ENCODE measurements at places on chromosomes 3 and 15.

DNA sequence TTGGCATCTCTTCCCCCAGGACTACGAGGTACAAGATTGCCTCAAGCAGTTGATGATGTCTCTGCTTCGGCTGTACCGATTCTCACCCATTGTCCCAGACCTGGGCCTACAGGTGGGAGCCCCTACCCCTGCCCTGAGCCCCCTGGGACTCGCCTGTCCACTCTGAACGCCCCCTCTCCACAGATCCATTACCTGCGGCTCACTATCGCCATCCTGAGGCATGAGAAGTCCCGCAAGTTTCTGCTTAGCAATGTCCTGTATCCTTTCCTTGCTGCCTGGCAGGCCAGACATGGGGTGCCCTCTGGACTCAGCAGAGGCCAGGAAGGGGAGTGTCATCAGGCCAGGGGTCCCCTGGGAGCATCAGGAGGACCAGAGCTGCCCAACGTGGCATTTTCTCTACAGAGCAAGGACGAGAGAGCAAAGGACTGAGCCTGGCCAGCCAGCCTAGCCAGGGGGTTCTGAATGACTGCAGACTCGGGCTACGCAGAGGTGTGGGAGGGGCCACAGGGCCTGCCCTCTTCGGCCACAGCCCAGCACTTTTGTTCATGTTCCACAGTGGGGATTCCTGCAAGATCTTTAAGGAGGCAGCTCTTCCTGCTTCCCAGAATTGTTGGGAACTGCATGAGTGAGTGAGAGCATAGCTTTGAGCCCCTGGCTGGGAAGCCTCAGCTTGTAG, 11.2 kb downstream of the RNF123 start:
- no peak for DNase-seq

DNA sequence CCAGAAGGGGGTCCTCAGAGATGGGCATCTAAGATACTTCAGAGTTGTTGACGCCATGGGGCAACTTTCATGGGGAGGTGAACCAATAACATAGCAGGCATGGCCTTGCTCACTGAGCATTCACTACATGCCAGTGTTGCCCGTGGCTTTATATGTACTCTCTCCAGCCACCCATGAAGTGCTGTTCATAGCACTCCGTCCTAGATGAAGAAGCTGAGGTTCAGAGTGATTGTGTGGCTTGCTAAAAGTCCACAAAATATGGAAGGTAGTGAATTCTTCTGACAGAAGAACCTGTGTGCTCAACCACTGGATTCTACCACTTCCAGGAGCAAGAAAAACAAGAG, 9.8 kb upstream of the SEMA4B start:
- no peak for DNase-seq

DNA sequence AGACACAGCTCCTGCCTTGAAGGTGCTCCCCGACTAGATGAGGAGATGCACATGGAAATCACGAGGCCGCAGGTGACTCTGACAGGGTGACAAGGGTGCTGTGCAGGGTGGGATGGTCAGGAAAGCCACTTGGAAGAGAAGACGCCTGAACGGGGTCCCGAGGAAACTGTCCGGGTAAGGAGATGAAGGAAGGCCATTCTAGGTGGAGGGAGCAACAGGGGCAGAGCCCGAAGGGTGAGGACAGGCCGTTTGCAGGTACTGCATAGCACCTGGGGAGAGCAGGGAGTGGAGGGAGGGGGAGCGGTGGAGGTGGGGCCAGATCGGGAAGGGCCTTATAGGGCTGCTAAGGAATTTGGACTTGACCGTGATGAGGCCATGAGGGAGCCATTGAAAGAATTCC, 105.6 kb upstream of the DLG1 start:
- no peak for DNase-seq

DNA sequence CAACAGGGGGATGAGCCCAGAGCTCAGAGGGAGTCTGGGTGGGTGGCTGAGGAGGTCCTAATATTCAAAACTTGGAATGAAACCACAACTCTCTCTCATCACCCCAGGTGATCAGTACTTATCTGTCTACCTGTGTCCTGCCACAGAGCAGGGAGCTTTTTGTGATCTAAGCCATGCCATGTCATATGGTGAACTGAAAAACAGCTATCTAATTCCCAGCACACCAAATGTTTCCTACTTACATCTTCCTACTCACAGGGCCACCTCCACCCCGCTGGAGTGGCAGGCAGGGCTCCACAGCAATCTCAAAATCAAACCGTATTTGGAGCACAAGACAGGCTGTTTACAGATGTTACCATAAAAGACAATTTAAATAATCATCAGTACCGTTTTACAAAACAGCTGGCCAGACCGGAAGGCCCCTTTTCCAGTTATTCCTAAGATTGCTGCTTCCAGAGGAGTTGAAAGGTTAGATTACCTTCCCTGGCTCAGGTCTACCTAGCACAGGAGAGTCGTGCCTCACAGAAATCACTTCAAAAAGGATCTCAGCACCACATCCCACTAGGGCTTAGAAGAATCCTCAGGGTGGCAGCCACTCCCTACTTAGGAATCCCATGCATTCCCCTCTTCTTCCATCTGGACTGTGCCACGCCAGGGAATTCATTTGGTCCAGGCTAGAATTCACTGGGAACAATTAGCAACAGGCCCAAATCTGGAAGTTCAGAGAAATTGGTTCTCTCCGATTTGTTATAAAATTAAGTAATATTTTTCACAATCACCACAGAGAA, 226.6 kb upstream of the IL12A start:
- DNase-seq = peak; percentile 22

DNA sequence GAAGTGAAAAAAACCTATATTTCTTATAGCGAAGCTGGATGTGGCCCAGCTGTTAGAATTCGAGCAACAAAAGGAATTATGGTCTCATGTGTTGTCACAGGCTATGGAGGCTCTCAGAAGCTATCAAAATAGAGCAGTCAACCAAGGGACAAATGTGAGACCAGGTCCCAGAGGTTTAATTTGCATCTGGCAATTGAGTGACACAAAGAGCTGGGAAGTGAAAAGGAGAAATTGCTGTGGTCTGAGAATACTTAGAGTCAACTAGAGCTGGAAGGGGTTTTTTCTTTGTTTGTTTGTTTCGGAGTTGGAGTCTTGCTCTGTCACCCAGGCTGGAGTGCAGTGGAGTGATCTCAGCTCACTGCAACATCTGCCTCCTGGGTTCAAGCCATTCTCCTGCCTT, 61.3 kb upstream of the SMAD3 start:
- DNase-seq = no peak
